ENCODE measurements at places on chromosomes 12 and 14. TPM values are rescaled to one million over a fixed set of nuclear protein-coding genes. Genes with fewer than 3 reads are reported as not detected.

The SLC10A1 gene
- not detected for total RNA-seq

GRCh38 chr12:19066475-19067001 lies 63.0 kb upstream of the PLEKHA5 start:
- no peak for ATAC-seq

- ATAC-seq: no peak
These were observed 173.8 kb downstream of the NAV3 start for GRCh38 chr12:78004249-78005093.

- ATAC-seq: no peak
These were observed 83.2 kb downstream of the SLC38A6 start for GRCh38 chr14:61064210-61064609.

GRCh38 chr14:77623201-77623600 lies 6.8 kb upstream of the SPTLC2 start:
- ATAC-seq: no peak
